ENCODE measurements at places on chromosomes 16 and 17.

DNA sequence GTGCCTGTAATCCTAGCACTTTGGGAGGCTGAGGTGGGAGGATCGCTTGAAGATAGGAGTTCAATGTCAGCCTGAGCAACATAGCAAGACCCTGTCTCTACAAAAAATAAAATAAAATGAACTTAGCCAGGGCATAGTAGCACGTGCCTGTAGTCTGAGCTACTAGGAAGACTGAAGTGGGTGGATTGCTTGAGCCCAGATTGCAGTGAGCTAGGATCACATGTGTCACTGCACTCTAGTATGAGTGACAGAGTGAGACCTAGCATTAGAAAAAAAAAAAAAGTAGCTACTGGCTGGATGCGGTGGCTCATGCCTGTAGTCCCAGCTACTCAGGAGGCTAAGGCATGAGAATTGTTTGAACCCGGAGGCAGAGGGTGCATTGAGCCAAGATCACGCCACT lies 6.0 kb downstream of the ADAP2 start:
- DNase-seq: no peak

GRCh38 chr17:37608351-37609169 lies 658 bp downstream of the SYNRG start:
- DNase-seq: no peak

- DNase-seq: no peak
These were observed 95.0 kb upstream of the PSMD7 start for GRCh38 chr16:74201576-74201975.

DNA sequence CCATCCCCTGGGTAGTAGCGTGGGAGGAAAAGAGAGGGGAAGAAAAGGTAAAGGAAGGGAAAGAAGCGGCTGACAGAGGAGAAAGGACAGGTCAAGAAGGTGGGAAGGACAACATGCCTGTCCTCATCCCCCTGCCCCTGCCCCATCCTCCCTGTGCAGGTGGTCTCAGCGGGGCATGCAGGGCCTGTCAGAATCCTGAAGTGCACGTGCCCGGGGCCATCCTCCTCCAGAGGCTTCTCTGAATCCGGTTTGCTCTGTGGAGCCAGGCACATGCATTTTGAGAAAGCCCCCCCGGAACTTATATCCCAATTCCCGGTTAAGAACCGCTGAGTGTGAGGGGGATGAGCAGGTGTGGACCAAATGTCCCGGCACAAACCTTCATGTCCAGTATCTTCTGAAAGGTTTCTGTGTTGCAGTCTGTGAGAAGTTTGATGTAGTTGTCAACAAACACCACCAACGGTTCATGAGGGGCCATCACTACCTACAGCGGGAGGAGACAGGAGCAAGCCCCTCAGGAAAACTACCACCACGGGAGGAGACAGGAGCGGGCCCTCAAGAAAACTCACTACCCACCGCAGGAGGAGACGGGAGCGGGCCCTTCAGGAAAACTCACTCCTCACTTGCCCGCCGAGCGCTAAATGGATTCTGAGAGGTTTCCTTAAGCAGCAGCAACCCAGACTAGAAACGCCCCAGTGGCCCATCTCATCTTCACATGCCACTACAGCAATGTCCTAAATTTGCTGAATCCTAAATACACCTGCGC lies 167.0 kb upstream of the RPH3AL start:
- no peak for DNase-seq

GRCh38 chr17:14745541-14745940 lies 444.7 kb downstream of the HS3ST3B1 start:
- no peak for DNase-seq

DNA sequence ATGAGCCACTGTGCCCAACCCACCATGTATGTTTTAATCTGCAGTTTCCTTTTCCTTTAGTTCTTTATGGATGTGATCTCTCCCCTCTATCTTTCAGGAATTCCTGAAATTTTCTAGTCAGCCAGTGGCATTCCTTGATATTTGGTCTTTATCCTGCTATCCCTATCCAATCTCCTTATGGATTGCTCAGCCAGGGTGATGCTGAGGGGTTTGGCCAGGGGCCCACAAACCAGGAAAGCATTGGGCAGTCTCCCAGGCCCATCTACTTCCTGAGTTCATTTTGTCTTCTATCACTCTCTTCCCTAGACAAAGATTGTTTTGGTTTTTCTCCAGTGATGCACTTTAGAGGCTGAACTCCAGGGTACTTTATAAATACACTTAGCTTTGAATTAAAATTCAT lies 115.9 kb downstream of the KATNIP start:
- no peak for DNase-seq

GRCh38 chr17:57875290-57876022 lies 25.6 kb upstream of the MRPS23 start:
- no peak for DNase-seq

- DNase-seq: no peak
These were observed 13.8 kb downstream of the CNGB1 start for GRCh38 chr16:57956924-57957672.

DNA sequence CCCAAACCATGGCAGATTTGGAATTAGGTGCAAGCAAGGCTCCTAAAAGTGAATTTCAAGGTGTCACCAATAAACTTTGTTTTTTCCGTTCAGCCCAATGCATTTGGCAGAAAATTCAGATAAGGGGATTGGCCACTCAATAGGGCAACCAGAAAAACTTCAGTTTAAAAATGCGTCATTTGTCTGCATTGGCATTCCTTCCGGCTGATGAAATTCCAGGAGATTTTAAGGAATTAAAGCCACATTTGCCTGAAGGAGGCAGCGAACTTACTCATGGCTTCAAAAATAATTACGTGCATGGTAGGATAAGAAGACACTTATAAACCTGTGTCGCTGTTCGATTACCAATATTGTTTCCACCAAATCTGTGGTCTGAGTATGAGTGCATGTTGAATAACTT lies 151.9 kb downstream of the SALL1 start:
- DNase-seq: no peak

GRCh38 chr16:87945351-87946042 lies 5.7 kb upstream of the BANP start:
- DNase-seq: no peak

- no peak for DNase-seq
These were observed 31.9 kb upstream of the HOXB13 start for GRCh38 chr17:48760411-48760810.

GRCh38 chr16:86762095-86762494 lies 183.7 kb downstream of the FOXL1 start:
- DNase-seq: no peak

GRCh38 chr16:14105760-14106375 lies 34.7 kb downstream of the MRTFB start:
- no peak for DNase-seq

- DNase-seq: no peak
These were observed 8.5 kb downstream of the TIMM22 start for GRCh38 chr17:1005361-1005946.

DNA sequence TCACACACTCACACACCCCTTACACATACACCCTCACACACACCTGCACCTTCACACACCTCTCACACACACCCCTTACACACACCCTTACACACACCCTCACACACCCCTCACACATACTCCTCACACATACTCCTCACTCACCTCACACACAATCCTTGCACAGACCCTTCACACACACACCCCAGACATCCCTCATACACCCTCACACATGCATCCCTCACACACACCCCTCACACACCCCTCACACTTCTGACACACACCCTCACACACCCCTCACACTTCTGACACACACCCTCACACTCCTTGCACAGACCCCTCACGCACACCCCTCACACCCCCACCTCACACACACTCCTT lies 23.9 kb downstream of the C17orf67 start:
- no peak for DNase-seq

DNA sequence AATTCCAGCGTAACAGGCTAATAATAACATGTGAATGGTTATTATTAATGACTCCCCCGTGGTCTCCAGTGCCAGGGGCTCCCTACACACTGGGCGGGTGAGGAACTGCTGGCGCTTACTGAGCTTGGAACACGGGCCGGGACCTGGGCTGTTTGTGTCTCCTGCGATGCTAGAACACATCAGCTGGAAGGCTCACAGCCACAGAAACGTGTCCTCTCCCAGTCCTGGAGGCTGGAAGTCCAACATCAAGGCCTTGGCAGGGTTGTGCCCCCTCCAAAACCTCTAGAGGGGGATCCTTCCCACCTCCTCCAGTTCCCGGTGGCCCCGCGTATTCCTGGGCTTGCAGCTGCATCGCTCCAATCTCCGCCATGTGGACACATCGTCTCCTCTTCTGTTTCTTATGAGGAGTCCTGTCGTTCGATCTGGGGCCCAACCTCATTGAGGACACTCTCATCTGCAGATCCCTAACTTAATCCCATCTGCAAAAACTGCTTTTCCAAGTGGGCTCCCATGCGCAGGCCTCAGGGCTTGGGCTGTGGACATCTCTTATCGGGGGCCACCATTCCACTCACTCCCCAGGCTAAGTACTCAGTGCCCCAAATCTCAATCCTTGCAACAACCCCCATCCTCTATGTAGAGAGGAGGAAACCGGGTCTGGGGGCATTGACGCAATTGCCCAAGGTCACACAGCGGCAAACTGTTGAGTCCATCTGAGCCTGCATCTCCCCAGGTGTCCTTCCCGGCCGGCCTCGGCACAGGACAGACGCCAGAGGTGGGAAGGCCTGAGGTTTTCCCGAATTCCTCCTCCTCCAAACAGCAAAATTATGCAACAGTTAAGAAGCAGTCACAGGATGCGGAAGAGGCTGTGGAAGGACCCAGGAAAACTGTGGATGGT lies 193.9 kb downstream of the IRF8 start:
- DNase-seq: no peak

- no peak for DNase-seq
These were observed 212.2 kb upstream of the CDH11 start for GRCh38 chr16:65334081-65334480.

DNA sequence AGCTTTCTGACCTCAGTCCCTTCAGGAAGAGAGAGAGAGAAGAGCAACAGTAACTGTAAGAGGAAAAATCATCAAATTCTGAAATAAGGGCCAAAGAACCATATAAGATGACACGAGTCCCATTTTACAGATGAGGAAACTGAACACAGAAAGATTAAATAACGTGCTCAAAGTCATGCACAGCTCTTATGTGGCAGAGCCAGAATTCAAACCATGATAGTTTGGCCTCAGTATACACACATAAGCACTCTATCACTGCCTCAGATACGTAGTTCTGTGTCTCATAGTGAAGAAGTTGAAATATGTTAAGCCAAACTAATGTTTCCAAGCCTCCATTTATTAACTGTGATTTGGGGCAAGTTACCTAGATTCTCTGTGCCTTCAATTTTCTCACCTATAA lies 1.9 kb upstream of the ZNF19 start:
- no peak for DNase-seq

- DNase-seq: no peak
These were observed 1376.4 kb upstream of the GOT2 start for GRCh38 chr16:60110531-60110930.

- peak; percentile 85 for DNase-seq
These were observed at the start of gene ATAD5 for GRCh38 chr17:30831663-30832437. TSS of gene ATAD5 (plus strand) at chr17:30831966. CDS start at chr17:30832348, 382 bp downstream.

GRCh38 chr17:81401723-81402529 lies 6.7 kb downstream of the BAHCC1 start:
- no peak for DNase-seq

DNA sequence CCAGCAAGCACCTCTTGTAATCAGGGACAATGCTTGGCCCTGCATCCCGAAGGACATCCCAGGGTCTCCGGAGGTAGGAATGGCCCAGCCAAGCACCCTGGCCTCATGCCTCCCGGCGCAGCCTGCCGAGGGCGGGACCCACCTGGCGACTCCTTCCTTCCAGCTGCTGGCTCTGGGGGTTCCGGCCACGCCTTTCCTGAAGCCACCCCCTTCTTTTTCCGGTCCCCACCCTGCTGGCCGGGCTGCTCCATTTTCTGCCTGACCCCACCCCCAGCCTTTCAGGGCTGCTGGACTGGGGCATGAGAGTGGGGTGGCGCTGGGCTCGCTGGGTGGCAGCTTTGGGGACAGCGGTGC lies 22.5 kb upstream of the CIBAR2 start:
- no peak for DNase-seq
